ENCODE measurements at places on chromosomes 6 and 20.
A peak's percentile ranks its signal among the peaks of the same experiment; 100 is the strongest.

DNA sequence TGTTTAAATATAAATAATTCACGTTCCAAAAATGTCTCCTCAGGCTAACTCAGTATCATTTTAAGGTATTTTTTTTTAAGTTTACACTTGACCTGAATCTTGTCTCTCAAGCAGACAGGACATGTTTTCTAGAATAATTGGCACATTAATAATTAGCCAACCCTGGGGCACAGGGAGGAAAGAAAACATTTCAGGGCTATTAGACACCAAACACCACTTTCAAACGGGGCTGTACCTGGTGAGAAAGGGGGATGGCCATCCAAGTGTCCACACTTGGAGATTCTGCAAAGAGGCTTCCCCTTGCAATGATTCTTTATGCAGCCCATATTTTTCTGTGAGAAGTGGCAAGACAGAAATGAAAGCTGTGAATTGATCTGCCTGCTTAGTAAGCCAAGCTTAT, 560.8 kb downstream of the CD109 start:
- no peak for DNase-seq

GRCh38 chr6:130322673-130323268, 43.0 kb upstream of the TMEM200A start:
- DNase-seq = peak; percentile 14

GRCh38 chr20:62737271-62737811, 28.7 kb downstream of the NTSR1 start:
- DNase-seq = no peak

DNA sequence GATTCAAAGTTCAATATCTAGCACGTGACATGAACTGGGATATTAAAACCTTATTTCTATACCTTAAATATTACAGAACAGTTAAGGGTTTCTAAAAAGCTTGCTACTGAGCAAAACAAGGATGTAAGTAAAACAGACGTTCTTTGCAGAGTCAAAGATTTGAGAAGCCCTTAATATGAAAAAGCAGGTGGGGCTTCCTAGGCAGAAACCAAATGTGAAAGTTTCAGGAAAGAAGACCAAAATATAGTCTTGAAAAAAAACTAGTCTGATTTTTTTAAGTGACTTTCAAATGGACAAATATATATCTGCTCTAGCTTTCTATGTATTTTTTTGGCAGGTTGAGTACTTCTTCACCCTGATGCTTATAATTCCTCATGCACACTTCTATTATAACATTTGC, 63.2 kb downstream of the TNFRSF21 start:
- no peak for DNase-seq

DNA sequence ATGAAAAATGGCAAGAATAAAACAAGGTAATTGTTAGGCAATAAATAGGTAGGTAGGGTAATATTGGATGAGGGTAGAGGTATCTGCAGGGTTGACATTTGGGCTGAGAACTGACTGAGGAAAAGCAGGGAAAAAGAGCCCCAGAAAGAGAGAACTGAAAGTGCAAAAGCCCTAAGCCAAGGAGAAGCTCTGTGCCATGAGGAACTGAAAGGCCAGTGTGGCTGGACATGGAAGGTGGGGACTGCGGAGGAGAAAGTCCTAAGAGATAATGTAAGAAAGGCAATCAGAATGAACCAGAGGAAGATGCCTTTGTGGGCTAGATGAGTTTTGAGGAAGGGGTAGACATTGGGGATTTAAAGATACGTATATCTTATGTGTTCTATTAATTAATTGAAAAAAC, 9.9 kb upstream of the HIVEP2 start:
- no peak for DNase-seq

GRCh38 chr6:106102034-106102433, 15.9 kb downstream of the PRDM1 start:
- DNase-seq = no peak

- no peak for DNase-seq
Measured at GRCh38 chr20:9352739-9353138, 161.7 kb upstream of the LAMP5 start.

- DNase-seq = no peak
Measured at GRCh38 chr20:58103517-58103904, 124.9 kb downstream of the ANKRD60 start.

- no peak for DNase-seq
Measured at GRCh38 chr6:134634966-134635365, 314.9 kb downstream of the ALDH8A1 start.

DNA sequence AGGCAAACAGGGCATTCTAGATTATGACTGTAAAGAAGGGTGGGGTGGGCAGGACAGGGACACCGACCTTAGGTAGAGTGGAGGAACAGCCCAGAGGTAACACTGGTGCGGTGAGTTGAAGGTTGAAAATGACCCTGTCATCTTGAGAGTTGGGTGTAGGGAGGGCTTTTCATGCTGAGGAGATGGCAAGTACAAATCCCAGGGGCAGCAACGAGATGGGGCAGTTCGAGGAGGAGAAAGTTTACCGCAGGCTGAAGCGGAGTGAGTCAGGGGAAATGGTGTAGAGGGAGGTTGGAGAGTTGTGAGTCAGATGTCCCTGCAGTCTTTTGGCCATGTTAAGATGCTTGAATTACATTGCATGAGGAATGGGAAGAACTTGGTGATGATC, 101.1 kb downstream of the HIVEP1 start:
- no peak for DNase-seq

GRCh38 chr20:16691381-16691780, 38.4 kb upstream of the SNRPB2 start:
- no peak for DNase-seq

DNA sequence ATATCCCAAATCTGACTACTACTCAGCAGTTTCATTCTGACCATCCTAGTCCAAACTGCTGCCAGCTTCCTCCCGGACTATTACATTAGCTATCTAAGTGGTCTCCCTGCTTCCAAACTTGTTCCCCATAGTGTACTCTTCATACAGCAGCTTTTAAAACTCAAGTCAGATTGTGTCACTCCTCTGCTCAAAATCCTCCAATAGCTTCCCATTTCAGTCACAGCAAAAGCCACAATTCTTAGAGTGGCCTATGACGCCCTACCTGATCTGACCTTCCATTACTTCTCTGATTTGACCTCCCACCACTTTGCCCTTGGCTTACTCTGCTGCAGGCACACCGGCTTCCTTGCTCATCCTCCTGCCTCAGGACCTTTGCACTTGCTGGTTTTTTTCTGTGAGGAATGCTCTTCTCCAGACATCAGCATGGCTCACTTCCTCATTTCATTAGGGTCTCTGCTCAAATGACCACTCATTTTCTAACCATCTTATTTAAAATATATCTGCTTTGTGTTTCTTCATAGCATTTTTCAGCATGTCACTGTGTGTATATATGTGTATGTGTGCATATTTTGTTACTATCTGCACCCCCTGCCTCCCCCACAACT, 111.1 kb upstream of the DTNBP1 start:
- no peak for DNase-seq

- DNase-seq = no peak
Measured at GRCh38 chr6:168026925-168027324, 29.5 kb downstream of the KIF25 start.

DNA sequence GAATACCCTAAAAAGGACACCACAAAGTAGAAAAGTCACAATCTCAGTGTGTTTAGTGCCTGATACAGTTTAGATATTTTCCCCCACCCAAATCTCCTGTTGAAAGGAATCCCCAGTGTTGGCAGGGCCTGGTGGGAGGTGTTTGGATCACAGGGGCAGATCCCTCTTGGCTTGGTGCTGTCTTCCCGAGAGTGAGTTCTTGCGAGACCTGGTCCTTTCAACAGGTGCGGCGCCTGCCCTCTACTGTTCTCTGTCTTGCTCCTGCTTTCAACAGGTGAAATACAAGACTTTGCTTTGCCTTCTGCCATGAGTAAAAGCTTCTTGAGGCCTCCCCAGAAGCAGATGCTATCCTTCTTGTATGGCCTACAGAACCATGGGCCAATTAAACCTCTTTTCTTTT, 534.3 kb upstream of the NRSN1 start:
- no peak for DNase-seq

DNA sequence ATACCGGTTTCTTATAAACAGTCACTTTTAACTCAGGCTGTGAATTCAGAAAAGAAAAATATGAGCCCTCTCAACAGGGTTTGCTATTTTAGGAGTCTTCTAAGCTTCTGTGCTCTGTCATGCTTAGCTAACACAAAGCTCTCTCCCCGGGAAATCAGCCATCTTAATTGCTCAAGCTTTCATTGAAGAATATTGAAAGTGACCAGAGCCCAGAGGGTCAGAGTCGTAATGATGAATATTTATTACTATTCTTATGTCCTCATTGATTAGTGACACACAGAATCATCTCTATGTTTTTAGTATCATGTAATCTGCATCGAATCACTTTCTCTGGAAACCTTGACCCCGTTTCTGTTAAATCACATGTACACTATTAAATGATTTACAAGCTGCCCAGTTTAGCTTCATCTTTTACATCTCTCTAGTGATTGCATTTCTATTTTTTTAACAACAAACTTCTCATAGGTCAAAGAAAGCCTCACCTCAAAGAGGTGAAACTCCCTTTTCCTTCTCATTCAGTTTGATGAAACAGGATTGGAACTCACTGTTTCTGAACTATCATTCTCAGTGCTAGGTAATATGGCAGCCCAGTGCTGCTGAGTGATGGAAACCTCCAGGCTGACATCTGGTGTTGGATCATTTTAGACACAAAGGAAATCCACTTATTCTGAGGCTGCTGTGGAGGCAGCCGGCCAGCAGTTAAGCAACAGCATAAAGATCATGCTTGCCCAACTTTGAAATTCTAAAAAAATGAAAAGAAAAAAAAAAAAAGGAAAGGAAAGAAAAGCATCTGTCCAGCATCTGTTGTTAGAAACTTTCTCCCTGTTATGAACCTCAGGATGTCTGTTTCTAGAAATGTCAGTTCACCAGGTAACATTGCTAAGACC, 96.3 kb downstream of the RFPL4B start:
- DNase-seq = no peak

- no peak for DNase-seq
Measured at GRCh38 chr20:50916257-50916656, 15.0 kb downstream of the ADNP start.

DNA sequence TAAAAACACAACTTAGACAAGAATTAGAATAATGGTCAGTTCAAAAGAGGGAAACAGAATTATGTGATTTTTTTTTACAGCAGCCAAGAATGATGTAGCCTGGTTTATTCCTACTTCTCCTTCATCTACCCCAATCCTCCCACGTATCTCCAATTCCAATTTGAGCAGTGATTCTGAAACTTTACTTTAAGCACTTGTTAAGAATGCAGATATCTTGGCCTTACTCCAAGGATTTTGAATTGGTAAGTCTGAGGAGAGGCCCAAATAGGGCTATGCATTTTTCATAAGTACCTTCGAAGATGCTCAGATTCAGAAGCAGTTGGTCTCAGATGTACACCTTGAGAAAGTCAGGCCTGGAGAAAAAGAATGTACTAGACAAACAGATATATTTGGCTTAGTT, 233.4 kb upstream of the FLRT3 start:
- DNase-seq = no peak

All from activated CD4-positive, CD25-positive, alpha-beta regulatory T cell (primary cell).